ENCODE measurements at places on chromosomes 13 and 19. TPM values are rescaled to one million over a fixed set of nuclear protein-coding genes. Genes with fewer than 3 reads are reported as not detected.

DNA sequence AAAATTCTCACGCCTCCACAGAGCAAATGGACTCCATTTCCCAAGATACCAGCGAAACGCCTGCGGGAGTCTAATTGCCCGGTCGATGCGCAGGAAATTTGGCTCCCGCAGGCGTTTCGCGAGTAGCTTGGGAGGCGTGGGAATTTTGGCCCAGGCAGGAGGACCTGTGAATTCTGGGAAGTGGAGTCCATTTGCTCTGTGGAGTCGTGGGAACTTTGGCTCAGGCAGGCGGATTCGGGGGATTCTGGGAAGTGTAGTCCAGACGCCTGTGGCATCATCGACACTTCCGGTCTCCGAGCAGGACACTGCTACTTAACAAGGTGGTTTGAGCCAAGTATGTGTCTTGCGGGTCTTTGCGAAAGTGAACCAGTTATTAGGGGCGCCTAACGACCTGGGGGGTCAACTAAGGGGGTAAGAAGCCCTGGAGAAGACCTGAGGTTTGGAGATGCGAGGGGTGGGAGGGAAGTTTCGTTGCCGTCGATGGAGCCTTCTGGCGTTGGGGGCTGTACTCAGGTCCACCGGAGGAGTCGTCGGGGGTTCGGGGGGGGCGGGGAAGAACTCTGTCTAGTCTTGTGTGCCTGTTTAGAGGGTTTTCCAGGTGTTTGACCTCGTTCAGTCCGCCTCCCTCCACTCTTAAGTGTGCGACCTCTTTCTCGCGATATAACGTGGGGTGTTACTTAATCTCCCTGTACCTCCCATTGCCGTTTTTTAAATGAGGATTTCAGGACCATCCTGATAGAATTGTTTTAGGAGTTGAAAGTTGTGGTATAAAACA lies at the start of gene ZNF155:
Gene ZNF155 (plus strand): TSS at position 277 of the 775 bp plus-strand sequence. CDS start 4,356 bp downstream, outside the sequence.
- DNase-seq: peak; percentile 6

DNA sequence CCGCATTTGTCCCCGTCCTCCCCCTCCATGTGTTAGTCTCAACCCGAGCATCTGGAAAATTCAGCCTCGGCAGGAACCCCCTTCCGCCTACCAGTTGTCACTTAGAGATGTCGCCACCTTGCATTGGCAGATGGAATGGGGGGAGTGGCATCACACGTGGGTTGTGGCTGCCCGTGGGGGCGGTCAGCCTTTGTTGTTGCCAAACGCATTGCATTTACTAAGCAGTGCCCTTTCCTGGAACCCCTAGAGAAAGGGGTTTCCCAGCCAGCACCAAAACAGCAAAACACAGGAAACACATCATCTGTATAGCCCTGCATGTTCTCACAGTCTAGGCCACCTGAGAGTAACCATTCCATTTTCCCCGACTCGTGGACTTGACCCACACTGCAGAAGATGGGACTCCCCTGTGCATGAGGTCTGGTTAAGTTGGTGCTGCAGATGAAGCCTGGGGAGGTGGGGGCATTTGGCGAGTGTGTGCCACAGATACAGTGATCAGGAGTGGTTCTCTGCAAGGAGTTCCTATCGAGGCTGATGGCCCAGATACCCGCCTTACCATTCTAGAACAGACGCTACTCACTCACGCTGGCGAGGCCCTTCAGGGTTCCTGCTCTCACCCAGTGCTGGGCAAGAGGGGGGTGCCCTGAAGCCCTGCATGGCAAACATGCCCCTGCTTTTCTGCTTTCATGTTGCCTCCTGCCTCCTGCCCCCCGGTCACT lies 38.3 kb downstream of the TMED1 start:
- DNase-seq: no peak

GRCh38 chr13:52706081-52706480 lies 33.5 kb downstream of the CNMD start:
- DNase-seq: no peak

- no peak for DNase-seq
Observed at GRCh38 chr13:114143806-114144605, 11.6 kb upstream of the RASA3 start.

EXOC3L2 gene
- 0.95 TPM for total RNA-seq

C19orf73 gene
- 6.5 TPM for total RNA-seq

Measured in esophagus squamous epithelium (tissue), 5 donors.